Fibroblast of skin of back (primary cell): ENCODE measurements at places on chromosomes 7 and 10.
A peak's percentile ranks its signal among the peaks of the same experiment; 100 is the strongest.

DNA sequence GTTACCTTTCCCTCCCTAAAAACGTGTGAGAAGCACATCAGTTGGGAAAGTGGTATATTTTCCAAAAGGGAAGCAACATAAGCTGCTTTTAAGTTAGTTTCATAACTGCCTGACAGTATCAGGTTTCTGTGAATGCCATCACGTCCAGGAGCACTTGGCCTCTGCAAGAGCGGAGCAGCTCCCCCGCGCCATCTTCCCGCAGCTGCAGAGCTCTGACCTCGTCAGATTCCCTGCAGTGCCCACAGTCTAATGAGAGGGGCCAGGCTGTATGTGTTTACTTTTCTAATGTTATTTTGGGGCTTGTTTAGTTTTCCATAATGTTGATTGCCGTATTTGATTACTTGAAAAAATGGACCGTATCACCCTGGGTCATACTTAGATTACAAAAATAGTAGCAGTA, 74.2 kb downstream of the MGMT start:
- no peak for DNase-seq

DNA sequence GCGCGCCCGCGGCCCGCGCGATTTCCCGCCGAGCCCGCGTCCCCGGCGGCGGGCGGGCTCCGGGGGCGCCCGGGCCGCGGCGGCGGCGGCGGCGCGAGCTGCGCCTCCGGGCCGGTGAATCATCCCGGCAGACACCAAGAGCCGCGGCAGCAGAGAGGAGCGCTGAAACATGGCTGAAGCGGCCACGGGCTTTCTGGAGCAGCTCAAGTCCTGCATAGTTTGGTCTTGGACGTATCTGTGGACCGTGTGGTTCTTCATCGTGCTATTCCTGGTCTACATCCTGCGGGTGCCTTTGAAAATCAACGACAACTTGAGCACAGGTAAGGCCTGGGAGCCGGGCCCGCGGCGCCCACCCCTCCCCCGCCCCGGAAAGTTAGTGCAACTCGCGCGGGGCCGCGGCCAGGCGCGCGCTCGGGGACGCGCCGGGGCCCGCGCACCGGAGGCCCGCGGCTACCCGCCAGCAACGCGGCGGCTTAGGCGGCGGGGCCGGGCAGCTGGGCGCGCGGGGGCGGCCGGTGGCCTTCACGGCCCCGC, at the start of gene ST7:
Gene ST7, plus strand, starts transcription at position 130 of the 534 bp plus-strand sequence. Its CDS starts 40 bp downstream, at position 170.
- DNase-seq = peak; percentile 80

GRCh38 chr10:14880229-14880628, 1.6 kb downstream of the SUV39H2 start:
- DNase-seq = no peak

- DNase-seq = no peak
Observed at GRCh38 chr7:38934536-38934935, 25.5 kb upstream of the VPS41 start.

DNA sequence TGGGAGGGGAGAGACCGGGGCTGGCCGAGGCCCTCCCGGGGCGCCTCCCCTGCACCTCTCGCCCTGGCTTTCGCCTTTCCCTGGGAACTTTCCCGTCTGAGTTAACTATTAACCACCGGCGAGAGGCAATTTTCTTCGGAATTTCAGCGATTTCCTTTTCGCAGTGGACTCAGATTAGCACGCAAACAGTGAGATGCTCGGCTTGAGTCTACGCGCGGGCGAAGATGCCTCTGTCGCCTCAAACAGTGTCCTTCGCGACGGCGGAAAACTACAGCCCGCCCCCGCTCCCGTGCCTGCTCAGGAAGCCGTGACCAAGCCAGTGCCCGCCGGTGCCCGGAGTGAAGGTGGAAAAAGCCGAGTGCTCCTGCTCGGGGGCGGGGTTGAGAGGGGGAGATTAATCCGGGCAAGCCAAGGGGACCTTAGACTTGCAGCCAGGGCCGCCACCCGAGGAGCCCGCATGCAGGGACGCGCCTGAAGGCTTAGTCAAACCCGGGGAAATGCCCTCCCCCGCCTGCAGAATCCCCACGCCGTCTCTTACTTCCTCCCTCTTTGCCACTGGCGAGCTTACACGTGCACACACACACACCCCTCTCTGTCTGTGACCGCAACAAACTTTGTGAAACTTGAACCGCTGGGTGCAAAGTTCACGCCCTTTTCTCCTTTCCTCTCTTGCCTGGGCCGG, 14.5 kb upstream of the PAX2 start:
- peak; percentile 55 for DNase-seq

DNA sequence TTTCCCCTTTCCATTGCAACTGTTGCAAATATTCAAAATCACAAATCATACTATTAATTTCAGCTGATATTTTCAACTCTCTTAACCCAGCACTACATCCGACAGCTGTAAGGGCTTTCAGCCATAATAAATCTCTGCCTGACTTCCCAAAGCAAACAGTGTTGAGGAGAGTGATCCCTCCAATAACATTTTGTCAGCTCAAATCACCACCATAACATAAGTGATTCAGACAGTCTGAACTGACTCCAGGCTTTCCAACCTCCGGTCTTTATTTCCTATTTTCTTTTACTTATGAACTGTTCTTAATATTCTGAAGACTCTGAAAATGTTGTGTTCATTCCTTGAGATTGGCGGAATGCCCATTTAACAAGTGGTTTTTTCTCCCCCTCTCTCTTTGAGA, 1085.9 kb downstream of the GATA3 start:
- DNase-seq = no peak

DNA sequence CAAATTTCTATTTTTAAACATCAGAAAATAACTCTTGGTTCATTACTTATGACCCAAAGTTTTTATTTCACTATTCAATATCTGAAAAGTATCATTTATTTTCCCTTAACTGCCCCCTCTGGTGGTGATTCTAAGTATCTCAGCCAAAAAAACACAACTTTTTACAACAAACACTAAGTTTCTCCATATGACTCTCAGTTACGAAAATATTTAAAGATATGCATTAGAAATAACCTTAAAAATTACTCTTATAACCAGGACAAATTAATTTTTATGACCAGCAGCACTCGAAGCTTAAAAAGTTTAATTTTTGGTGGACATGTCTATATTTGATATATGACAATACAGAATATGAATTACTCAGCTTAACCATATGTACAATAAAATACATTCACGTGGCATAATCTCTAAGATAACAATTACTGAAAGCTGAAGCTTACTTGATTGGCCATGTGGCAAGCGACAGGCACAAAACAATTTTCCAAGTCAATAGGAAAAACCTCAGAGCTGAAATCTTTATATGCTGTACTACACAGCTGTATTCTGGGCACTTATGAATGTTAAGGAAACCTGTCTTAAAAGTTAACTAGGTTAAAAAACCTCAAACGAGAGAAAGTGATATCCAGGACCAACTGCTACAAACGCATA, 2.3 kb downstream of the HNRNPA2B1 start:
- DNase-seq = peak; percentile 50
